Effector CD4-positive, alpha-beta T cell (primary cell): ENCODE measurements at places on chromosomes 5 and 9.
A peak's percentile ranks its signal among the peaks of the same experiment; 100 is the strongest.

DNA sequence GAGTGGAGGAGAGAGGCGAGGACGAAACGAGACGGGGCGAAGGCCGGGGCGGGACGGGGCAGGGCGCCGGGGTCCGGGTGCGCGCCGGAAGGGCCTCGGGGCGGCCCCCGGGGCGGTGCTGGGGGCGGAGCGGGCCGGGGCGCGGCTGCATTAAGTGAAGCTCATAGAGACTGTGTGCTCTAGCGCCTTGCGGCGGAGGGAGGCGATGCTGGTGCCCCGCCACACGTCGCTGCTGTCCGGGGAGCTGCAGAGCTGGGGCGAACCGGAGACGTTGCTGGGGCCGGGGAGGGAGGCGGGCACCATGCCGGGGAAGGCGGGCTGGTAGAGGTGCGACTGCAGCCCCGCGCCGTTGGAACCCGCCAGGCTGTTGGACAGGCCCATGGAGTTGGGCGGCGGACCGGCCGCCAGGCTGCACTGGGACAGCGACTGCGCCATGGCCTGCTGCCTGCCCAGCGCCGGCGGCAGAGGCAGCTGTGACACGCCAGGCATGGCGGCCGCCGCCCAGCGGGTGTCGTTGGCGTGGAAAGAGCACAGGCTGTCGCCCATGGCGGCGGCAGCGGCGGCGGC lies 8.3 kb downstream of the OTP start:
- no peak for DNase-seq

GRCh38 chr9:131812116-131812790 lies 72.4 kb upstream of the RAPGEF1 start:
- no peak for DNase-seq

GRCh38 chr5:103117471-103117991 lies 2.4 kb downstream of the GIN1 start:
- no peak for DNase-seq

GRCh38 chr5:94240993-94241651 lies 377.3 kb downstream of the KIAA0825 start:
- no peak for DNase-seq

GRCh38 chr5:74342948-74343682 lies 297.4 kb downstream of the ENC1 start:
- no peak for DNase-seq

DNA sequence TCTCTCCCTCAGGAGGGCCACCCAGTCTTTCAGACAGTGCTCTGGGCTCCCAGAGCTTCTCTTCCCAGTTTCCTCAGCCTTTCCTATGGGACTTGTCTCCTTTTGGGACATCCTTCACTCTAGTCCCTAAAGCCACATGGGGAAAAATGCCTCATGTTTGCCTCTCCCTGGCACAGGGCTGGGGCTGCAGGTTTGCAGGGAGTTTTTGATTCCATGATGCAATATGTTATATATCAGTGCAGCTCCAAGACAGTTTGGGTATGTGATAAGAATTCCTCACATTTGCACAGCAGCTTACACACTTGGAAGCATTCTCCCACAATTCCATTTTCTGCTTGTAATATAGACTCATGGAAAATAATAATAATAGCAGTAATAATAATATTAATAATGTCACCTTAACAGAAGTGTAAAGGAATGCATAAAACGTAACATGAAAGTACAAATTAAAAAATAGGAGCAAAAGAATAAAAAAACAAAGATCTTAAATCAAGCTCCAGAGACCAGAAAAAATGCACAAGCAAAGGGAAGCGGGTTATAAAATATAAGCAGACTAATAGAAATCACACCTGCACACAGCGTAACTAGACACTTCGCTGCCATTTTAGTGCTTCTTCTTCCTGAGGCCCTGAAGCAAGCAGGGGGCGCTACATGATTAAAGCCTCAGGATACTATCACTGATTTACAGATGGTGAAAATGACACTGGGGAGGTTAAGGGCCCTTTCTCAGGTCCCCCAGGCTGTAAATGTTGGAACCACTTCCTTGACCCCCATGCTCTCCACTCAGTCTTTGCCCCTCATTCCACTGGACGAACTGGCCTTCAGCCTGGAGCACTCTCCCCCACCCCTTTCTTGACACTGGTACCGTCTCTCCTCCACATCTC lies 70.0 kb upstream of the IL17B start:
- no peak for DNase-seq

GRCh38 chr9:122468735-122469134 lies 9.0 kb downstream of the OR1J1 start:
- no peak for DNase-seq

DNA sequence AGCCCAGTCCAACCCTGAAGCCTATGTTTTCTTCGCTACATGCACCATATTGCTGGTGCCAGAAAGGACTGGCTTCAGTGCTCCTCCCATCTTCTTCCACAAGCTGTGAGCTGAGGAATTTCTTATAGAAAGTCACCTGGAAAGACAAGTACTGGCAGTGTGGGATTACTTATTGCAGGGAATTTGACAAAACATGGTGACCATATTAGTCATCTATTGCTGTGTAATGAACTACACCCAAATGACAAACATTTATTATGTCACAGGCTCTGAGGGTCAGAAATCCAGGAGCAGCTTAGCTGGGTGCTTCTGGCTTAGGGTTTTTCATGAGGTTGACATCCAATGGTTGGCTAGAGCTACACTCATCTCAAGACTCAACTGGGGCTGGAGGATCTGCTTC lies 75.5 kb downstream of the ENTREP1 start:
- DNase-seq, result no peak

DNA sequence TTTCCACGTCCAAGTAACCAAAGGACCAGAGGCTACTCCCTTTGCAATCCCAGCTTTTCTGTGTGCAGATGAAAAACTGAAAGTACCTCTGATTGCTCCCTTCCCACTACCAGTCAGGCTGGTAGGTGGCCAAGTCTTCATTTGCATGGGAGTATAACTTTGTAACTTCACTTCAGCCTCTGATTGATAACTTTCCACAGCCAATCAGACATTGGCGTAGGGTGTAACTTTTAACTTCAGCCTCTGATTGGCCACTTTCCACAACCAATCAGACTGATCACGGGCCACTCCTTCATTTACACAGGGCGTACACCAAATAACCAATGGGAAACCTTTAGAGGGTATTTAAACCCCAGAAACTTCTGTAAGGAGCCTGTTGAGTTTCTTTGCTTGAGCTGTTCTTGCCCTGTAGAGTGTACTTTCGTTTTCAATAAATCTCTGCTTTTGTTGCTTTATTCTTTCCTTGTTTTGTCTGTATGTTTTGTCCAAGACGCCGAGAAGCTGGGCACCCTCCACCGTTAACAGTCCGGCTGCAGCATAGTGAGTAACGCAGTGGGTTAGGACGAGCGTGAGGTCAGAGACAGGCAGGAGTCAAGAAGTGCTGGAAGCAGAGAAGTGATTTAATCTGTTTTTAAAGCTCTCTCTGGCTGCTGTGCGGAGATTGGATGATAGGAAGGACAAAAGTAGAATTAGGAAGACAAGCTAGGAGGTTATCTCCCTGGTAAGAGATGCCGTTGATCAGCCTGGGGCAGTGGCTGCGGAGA lies 3.5 kb upstream of the EXOSC2 start:
- no peak for DNase-seq

GRCh38 chr9:37512437-37512836 lies 26.7 kb downstream of the POLR1E start:
- no peak for DNase-seq

DNA sequence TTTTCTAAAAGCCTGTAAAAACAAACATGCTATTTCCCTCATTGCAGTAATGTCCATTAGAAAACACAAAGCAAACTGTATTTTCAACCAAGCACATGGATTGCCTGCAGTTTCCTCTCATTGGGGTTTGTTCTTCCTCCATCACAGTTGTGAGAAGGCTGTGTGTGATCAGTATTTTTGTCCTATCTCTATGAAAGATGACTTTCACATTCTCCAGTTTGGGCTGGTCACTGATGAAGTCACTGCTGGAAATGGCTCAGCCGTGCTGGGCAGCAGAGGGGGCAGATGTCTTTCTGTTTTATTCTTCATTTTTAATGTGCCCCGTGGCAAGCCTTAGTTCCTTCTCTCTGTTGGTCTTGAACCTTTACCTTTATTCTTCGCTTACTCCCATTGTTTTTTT lies 288.9 kb upstream of the MPDZ start:
- DNase-seq, result no peak

DNA sequence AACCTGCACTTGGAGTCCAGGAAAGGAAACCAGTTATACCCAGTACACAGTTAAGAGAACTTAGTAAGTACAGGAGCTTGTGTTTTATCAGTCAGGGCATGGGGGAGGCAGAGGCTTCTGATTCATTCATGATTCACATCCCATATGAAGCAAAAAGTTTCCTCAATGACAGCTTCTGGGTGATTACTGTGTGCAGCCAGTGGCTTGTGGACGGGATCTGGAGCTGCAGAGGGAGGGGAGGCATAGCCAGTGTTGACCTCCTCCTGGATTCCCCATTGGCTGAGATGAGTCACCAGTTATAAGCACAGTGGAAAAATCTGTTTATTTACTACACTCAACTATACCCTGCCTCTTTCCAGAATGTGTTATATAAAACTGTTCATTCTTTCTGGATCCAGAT lies 17.7 kb downstream of the IL31RA start:
- DNase-seq, result no peak

- no peak for DNase-seq
Observed at GRCh38 chr5:53350991-53351770, 129.2 kb upstream of the FST start.

DNA sequence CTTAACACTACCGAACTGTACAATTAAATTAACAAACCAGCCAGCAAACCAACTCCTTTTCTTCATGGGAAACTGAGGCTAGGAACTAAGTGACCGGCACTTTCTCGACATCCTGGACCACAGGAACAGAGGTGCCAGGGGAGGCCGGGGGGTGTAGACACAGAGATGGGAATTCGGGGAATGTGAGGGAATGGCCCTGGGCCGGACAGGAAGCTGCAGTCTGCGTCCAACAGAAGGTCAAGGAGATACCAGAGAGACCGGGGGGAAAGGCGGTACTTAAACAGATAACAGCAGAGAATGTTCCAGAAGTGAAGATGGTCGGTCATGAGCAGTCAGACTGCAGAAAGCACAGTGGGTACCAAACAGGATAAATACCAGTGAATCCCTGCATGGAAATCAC lies 40.3 kb downstream of the DBH start:
- DNase-seq, result no peak

GRCh38 chr9:7944572-7944971 lies 145.0 kb upstream of the DMAC1 start:
- DNase-seq, result no peak

- no peak for DNase-seq
Observed at GRCh38 chr5:92713335-92713743, 867.7 kb downstream of the NR2F1-AS1 start.

GRCh38 chr9:117763314-117763713 lies 59.1 kb downstream of the TLR4 start:
- DNase-seq, result no peak

- no peak for DNase-seq
Observed at GRCh38 chr9:75487856-75488718, 399.8 kb downstream of the OSTF1 start.

GRCh38 chr5:63085561-63085960 lies 506.9 kb downstream of the LRRC70 start:
- no peak for DNase-seq

GRCh38 chr5:135446615-135447014 lies 533 bp downstream of the DCANP1 start:
- no peak for DNase-seq

GRCh38 chr9:68708513-68708912 lies 3.5 kb downstream of the PIP5K1B start:
- no peak for DNase-seq

DNA sequence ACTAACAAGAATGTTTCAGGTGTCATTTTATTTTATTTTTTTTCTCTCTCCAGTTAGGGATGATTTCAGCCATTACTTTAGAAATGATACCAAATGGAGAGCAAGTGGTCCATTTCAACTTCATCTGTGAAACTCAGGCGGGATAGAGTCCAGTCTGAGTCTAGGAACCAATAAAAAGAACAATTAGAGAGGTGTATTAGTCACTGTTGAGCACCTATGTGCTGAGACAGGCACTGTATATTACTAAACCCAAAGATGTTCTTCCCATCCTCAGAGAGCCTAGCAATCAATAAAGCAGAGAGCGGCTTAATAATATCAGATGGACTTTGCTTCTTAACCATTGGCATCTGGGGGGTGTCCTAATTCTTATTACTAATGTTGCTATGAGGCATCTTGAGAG lies 410.3 kb upstream of the SLC24A2 start:
- no peak for DNase-seq

GRCh38 chr5:160439205-160439600 lies 17.5 kb downstream of the PTTG1 start:
- DNase-seq, result peak; percentile 87

DNA sequence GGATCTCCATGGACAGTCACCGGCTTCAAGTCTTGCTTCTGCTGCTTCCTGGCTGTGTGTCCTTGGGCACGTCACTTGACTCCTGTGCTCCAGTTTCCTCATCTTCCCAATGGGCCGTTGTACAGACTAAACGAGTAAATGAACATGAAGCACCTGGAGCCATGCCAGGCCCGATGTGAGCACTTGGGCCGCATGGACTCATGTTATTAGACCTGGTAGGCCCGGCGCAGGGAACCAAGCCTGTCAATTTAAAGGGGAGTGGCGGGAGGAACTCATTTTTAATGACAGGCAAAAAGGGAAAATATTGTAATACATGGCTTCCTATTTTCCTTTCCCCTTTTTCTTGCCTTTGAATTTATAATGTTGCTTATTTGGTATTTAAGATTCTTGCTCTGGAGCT lies 47.5 kb downstream of the TENT4A start:
- DNase-seq, result no peak

- no peak for DNase-seq
Observed at GRCh38 chr5:35919191-35919590, 19.2 kb downstream of the CAPSL start.

GRCh38 chr9:74589576-74589975 lies 92.4 kb downstream of the RORB start:
- DNase-seq, result no peak

DNA sequence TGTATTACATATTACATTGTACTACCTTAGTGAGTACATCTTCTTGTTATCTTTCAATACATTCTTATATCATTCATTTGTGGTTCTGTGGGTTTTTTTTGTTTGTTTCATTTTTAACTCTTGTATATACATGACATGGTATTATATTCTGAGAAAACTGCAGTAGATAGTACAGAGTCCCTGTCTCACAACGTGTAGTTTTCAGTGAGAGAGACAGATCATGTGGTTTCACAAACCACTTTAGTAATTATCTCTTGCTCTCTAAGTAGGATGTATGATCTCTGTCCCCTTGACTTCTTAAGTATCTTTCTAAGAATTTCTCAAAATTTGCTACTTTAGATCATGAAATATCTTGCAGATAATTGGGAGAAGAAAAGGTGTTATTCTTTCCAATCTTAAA lies 745.9 kb upstream of the CDH9 start:
- DNase-seq, result no peak

DNA sequence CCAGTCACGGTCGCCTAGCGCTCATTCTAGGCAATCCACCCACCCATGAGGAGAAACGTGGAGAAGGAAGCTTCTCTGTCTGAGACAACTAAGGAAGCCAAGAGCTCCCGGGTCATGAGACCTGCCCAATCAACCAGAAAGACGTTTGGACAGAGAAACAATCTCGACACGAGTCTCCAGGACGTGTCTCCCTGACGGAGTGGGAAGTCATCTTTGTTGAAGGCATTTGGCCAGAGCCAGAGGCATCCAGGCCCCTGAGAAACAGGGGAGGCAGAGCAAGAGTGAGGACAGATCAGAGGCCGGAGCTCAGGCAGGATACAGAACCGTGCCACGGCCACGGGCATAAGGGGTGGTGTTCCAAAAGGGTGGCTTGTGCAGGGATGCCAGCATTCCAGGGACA lies 479.0 kb downstream of the SPATA31A7 start:
- DNase-seq, result no peak

GRCh38 chr9:19660019-19660418 lies 128.8 kb downstream of the SLC24A2 start:
- DNase-seq, result no peak
